ENCODE measurements at places on chromosomes 7 and 10. TPM values are rescaled to one million over a fixed set of nuclear protein-coding genes. Genes with fewer than 3 reads are reported as not detected.

Gene TRUB1
- total RNA-seq, result 19.8 TPM

Gene SLC26A4
- total RNA-seq, result 5.6 TPM

Gene PRKCQ
- 44.8 TPM for total RNA-seq

Gene SPDYE6
- not detected for total RNA-seq

Gene NODAL
- not detected for total RNA-seq

Gene CACNB2
- not detected for total RNA-seq

Gene TAS2R41
- total RNA-seq, result not detected

Gene HOXA3
- total RNA-seq, result not detected

Gene ODAD2
- 0.23 TPM for total RNA-seq

Gene DKK1
- total RNA-seq, result not detected

Measured in activated CD8-positive, alpha-beta memory T cell treated with anti-CD3 and anti-CD28 coated beads for 36 hours (primary cell).